Esophagus squamous epithelium (tissue), 5 donors: ENCODE measurements at places on chromosomes 16 and 17. TPM values are rescaled to one million over a fixed set of nuclear protein-coding genes. Genes with fewer than 3 reads are reported as not detected.

CCDC144A gene
- 0.26 TPM for total RNA-seq

ITGA2B gene
- total RNA-seq, result 0.70 TPM

- no peak overlapping the region for H3K27ac ChIP-seq
- H3K4me1 ChIP-seq, result no peaks in the 10 kb centered on the region
- no peak overlapping the region for H3K4me3 ChIP-seq
- DNase-seq, result no peak
These were observed 22.9 kb downstream of the SLFN12L start for GRCh38 chr17:35514564-35514963.

DNA sequence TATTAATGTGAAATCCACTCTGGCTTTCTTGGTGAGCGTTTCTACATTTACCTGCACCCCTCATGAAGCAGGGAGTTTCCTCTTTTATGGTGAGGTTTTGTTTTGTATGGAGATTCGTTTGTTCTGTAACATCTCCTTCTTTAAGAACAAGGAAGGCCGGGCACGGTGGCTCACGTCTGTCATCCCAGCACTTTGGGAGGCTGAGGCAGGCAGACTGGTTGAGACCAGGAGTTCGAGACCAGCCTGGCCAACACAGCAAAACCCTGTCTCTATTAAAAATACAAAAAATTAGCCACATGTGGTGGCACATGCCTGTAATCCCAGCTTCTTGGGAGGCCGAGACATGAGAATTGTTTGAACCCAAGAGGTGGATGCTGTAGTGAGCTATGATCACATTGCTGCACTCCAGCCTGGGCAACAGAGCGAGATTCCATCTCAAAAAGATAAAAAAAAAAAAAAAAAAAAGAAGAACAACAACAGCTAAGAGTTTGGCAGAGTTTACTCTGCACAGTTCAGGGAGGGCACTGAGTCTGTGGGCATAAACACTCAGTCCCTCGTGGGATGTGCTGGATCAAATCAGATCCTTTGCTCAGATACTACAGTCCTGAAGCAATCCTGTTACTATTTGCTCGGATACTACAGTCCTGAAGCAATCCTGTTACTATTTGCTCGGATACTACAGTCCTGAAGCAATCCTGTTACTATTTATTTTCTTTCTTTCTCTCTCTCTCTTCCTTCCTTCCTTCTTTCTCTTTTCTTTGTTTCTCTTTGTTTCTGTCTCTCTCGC, 28.9 kb downstream of the ADCY9 start:
- H3K27me3 ChIP-seq, result no peaks in the 10 kb centered on the region
- no peak overlapping the region for H3K27ac ChIP-seq
- no peaks in the 10 kb centered on the region for H3K4me1 ChIP-seq
- DNase-seq, result no peak

GRCh38 chr16:79417601-79418008, 182.9 kb downstream of the MAF start:
- H3K36me3 ChIP-seq, result no peaks in the 10 kb centered on the region
- no peak overlapping the region for H3K27ac ChIP-seq
- no peak for DNase-seq
- H3K27me3 ChIP-seq, result no peaks in the 10 kb centered on the region
